ENCODE measurements at places on chromosomes 7 and 10.

GRCh38 chr7:55019691-55020465, 1.1 kb downstream of the EGFR start:
- DNase-seq, result peak; percentile 52

- no peak for DNase-seq
Measured at GRCh38 chr7:112431803-112432202, 18.5 kb upstream of the IFRD1 start.

- DNase-seq, result no peak
Measured at GRCh38 chr7:17516771-17517170, 218.3 kb downstream of the AHR start.

DNA sequence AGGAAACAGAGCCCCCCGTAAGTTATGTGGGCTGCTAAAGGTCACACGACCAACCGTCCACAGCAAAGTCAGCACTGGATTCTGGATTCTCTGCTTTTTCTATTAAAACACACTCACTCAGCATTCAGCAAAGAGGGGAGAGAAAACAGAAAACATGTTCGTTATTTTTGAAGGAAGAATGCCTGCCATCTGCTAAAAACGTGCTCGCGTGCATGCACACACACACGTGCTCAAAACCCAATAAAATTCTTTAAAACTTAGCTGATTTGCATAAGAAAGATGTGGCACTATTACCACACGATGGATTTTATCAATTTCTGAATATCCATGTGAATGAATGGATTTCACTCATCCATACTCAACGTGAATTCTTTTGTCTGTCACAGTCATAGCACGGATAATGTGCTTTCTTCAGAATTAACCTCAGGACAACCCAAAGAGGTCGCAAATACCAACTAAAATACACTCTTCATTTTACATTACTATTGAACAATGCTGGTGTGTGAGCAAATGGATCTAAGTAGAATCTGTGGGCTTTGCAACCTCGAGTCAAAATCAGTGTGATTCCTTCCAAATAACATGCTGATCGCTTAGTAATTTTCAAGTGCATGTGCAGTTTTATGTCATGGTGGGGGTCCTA, 40.8 kb downstream of the NRP1 start:
- DNase-seq, result no peak

- DNase-seq, result no peak
Measured at GRCh38 chr7:21108182-21108581, 319.7 kb upstream of the SP4 start.

DNA sequence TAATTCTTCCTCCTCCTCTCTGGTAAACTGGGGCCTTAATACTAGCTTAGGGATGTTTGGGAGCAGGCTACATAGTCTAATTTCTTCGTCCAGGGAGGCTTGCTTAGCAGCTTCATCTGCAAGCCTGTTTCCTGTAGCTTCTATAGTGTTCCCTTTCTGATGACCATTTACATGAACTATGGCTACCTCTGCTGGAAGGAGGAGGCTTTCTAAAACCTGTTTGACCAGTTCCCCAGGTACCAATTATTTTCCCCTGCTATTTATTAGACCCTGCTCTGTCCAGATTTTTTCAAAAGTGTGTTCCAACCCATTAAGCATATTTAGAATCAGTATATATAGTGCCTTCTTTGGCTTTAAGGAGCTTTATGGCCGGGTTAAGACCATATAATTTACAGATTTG, 38.8 kb upstream of the DNAH11 start:
- DNase-seq, result no peak

DNA sequence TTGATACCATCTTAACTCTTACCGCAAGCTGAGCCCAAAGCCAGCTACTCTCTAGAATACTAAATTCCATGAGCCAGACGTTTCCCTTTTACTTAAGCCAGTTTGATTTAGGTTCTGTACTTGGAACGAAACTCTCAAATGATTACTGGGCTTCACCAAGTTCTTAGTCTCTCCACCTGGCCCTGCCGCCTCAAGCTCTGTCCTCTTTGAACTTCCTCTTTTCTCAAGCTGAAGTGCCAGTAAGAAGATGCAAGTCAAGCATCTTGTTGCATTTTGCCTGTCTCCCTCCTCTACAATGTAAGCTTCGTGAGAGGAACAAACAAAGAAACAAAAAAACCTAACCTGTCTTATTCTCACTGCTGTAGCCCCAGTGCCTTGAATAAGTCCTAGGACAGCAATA, 358.2 kb upstream of the NPVF start:
- DNase-seq, result no peak

DNA sequence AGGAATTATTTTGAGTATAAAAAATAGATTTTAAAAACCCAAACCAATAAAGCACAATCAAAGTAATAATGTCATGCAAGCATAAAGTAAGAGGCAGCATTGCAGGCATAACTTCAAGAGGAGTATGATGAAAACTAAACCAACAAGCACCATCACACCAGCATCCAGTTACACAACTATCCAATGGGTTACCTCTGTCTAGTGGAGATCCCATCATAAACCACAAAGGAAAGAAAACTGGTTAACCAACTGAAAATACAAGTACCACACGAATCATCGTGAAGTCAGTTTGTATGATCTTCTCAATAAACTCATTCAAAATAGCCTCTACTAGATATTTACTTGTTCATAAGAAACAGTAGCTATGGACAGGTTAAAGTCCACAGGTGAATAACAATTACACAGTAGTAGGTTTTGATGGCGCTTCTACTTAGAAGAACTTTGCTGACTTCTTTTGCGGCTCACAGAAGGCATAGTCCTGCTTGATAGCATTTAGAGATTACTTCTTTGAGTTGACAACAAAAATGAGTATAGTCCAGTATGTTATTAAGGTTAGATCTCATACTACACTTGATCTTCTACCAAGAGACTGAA, 116.6 kb downstream of the MICU1 start:
- DNase-seq, result no peak

GRCh38 chr10:117454502-117454901, 79.3 kb upstream of the PDZD8 start:
- DNase-seq, result no peak

DNA sequence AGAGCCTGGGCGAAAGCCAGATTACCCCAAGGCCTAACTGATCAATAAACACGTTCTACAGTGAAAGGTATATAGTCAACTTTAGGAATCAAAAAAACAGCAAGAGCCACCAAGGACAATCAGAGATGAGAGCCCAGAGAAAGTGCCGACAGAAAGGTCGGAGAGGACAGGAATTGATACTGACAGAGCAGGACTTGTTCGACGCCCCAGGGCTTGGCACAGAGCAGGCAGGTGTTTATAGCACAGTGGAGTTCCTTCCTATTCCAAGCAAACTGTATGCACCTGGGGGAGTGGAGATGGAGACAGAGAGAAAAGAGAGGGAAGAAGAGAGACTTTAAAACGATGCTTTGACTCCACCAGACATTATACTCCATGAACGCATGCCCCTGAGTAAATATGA, 39.5 kb downstream of the PPP1R3C start:
- DNase-seq, result no peak

DNA sequence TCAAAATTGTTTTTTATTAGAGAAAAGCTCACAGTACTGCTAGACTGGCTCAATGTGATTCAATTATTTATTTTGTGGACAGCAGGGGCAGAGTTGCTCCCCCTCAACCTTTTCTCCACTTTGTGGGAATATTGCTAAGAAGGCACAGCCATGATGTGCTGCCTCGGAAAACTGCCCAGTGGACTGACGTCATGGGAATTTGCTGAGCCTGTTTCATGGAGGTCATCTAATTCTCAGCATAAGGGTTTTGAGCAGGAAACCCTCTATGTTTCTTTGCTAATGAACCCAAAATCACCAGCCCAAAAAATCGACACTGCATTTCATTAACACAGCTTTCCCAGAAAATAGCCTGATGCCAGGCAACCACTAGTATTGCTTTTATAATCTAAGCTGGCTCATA, 228.8 kb upstream of the FAM3C start:
- DNase-seq, result no peak

DNA sequence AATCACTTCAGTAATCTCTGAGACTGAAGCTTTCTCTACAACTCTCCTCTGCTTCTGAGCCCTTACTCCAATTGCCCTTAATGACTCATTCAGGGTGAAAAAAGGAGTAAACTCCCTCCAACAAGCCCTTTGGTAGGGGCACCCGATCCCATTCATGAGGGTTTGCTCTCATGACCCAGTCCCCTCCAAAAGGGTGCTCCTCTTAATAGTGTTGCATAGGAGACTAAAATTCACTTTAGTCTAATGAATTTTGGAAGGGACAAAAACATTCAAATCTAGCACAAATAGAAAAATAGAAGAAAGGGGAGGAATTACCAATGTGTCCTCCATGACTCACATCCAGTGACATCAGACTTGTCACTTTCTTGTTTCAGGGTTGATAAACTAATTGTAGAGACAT, 66.2 kb upstream of the CCNY start:
- DNase-seq, result no peak

- no peak for DNase-seq
Measured at GRCh38 chr10:24575481-24576002, 148.1 kb downstream of the ARHGAP21 start.

DNA sequence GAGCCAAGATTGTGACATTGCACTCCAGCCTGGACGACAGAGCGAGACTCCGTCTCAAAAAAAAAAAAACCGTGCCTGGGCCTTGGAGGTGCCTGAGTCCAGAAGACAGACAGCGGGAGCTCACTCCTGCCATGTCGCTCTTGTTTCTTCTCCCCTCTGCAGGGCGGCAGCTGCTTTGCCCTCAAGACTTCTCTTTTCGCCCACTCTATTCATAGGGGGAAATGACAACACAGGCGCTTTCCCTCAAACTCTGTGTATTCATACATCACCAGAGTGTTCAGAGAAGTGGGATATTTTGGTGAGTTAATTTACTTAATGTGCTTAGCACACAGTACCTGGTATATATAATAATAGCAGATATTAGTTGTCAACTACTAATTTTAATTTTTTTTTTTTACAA, 44.5 kb downstream of the FOXK1 start:
- DNase-seq, result no peak

Data from GM13977 (cell line).